CD4-positive, alpha-beta memory T cell (primary cell): ENCODE measurements at places on chromosomes 6 and 20.

GRCh38 chr6:5094327-5094726 is 9.2 kb downstream of the PPP1R3G start:
- no peaks in the 10 kb centered on the region for H3K4me1 ChIP-seq
- H3K27ac ChIP-seq, result no peak overlapping the region
- no peak for DNase-seq
- no peak overlapping the region for H3K4me3 ChIP-seq

- no peak overlapping the region for H3K4me3 ChIP-seq
- DNase-seq, result no peak
- H3K27ac ChIP-seq, result no peak overlapping the region
- H3K27me3 ChIP-seq, result no peaks in the 10 kb centered on the region
- no peaks in the 10 kb centered on the region for H3K4me1 ChIP-seq
Measured at GRCh38 chr6:71299541-71300470, 11.2 kb downstream of the OGFRL1 start.

GRCh38 chr6:118808793-118809638 is 84.9 kb upstream of the ASF1A start:
- peak; percentile 41 for DNase-seq
- H3K4me3 ChIP-seq, result no peak overlapping the region
- H3K4me1 ChIP-seq, result peaks cover 47% of the 10 kb centered on the region
- no peaks in the 10 kb centered on the region for H3K36me3 ChIP-seq
- no peaks in the 10 kb centered on the region for H3K27me3 ChIP-seq

- peak overlapping the region; percentile 56 for H3K27ac ChIP-seq
- peaks cover 18% of the 10 kb centered on the region for H3K4me1 ChIP-seq
- DNase-seq, result no peak
- H3K27me3 ChIP-seq, result no peaks in the 10 kb centered on the region
Measured at GRCh38 chr6:27693766-27694546, 218.2 kb downstream of the OR2B2 start.
